ENCODE measurements at places on chromosomes 11 and 22.

DNA sequence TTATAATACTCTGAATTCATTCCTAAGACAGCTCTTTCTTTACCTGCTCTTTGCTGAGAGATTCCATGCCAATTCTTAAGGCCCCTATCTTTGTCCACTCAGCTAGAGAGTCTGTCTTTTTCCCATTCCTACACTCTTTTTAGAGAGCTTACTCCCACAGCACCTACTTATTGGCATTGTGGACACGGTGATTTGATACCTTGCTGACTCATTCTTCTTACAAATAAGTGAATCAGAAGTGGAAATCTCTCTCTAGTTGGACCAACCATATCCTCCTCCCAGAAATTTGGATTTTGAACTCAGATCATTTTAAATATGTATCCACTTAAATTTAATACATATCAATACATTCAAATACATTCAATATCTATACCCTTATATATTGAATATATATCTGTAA is 32.5 kb upstream of the OR6M1 start:
- no peak for DNase-seq

DNA sequence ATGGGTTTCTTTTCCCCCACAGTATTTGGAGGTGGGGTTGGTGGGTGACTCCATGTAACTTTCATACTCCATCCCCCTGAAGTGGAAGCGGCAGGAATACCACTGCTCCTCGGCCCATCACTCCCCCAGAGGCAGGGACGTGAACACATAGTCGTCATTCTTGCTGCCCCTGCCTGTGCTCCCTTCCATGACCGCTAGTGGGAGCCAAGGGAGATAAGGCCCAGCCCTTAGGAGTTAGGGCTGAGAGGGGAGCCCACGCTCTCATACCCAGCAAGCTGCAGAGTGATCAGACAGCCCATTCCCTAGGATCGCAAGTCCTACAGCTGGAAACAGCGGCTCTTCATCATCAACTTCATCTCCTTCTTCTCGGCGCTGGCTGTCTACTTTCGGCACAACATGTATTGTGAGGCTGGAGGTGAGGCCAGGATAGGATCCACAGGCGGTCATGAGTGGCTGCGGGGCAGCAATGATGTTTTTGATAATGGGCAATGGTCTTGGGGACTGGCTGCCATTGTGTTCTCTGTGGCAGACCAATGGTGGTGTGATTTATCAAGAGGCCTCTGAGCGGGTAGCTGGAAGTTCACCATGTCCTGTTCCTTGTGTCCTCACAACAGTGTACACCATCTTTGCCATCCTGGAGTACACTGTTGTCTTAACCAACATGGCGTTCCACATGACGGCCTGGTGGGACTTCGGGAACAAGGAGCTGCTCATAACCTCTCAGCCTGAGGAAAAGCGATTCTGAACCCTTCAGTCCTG is 15.9 kb downstream of the RHOG start:
- DNase-seq, result peak; percentile 87

DNA sequence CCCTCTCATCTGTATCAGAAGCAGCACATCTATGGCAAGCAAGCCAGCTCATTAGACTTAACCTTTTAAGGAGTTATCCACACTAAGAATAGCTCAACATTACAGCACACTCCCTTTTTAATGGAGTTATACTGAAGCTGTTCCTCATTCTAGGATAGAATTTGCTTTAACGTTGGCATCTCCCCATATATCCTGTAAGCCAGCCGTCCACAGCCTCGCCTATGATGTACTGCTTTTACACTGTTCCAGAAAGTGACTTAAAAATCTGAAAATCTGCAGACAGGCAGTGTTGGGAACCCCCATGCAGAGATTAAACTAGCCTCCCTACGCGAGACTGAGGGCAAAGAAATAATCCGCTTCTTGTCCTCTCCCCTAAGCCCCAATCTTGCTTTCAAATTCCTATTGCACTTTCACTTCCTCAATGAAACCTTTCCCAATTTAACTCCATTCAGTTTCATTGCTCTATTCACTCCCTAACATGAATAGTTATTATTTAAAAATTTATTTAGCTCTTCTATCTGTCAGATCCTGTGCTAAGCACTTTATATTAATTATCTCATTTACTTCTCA is 225.0 kb downstream of the BLID start:
- no peak for DNase-seq

DNA sequence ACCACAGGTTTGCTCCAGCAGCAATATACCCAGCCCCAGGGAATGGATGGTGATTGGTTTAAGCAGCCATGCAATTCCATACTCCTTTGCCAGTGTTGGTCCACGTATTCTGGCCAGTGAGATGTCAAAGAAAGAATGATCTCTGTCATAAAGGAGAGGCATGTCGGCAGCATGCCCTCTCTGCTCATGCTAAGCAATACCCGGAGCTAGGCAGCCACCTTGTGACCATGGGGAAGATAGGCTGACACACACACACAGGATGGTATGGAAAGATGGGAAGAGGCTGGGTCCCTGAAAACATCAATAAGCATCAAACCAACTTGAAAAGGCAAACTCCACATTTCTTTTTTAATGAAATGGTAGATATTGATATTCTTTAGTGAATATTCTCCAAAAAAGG is 5.1 kb downstream of the ABCC8 start:
- DNase-seq, result no peak

DNA sequence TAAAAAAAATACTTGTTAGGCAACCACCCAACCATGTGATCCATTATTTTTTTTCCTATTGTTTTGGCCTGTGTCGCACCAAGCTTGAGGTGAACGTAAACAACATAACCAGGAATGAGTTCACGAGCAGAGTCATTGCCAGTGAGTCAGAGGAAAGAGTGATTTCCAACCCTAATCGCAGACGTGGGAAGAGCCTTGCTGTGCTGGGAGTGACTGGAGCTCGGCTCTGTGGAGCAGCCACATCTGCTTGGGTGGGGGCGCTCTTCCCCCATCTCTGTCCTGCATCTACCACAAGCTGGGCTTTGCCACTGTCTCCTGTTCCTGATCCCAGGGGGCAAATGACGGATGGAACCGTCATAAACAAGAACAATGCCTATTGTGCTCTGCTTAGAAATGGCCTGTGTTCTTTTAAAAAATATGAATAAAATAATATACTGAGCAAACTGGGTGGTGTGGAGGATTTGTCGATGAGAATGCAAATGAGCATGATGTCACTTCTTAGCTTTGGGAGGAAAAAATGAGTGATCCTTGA is 210.0 kb downstream of the KIRREL3 start:
- no peak for DNase-seq

- no peak for DNase-seq
Observed at GRCh38 chr22:46000081-46001027, 23.4 kb upstream of the WNT7B start.

DNA sequence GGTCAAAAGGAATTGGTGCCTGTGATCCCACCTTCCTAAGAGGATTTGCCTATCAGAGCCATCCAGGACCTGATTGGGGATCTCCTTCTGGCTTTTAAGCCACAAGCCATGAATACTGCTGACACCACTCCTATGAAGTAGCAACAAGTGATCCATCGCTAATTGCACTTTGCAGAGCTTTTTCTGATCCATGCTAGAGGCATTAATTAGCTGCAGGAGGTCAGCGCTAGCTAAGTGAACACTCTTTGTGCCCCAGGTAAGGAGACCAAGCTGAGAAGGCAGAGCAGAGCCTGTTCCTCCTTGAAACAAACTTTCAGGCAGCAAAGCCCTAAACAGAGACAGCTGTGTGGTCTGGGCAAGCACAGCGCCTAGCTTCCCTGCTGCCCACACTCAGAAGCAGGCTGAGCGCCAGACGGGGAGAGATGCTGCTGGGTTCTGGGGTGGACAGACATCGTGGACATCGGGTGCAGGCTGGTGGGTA is 122.2 kb downstream of the ABTB2 start:
- DNase-seq, result no peak

GRCh38 chr11:8220261-8221045 is 43.2 kb downstream of the LMO1 start:
- no peak for DNase-seq

DNA sequence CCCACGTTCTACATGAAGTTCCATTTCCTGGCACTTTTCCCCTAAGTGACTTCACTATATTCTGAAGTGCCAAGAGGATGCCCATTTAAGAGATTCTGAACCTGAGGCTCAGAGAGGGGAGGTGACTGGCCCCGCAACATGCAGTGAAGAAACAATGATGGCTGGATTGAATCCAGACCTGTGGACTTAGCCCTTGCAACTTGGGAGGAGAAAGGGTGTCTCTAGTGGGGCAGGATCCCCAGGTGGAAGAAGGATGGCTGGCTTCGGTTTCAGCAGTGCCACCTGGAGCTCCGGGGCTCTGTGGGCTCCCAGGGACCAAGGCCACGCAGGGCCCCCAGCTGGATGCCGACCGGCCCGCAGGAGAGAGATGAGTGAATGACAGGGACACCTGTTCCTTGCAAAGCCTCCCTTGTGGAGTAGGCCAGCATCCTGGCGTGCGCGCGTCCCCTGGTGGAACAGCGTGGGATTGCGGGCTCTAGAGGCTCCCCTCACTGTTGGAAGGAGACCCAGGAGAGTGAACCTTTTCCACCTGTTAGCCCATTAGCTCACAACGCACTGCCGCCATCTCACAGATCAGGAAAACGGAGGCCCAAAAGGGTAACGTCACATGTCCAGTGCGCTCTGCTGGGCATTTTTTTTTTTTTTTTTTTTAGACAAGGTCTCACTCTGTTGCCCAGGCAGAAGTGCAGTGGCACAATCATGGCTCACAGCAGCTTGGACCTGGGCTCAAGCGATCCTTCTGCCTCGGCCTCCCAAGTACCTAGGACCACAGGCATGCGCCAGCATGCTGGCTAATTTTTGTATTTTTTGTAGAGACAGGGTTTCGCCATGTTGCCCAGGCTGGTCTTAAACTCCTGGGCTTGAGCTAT is 104.7 kb downstream of the KIAA1671 start:
- peak; percentile 88 for DNase-seq

GRCh38 chr11:93432247-93432646 is 101.7 kb downstream of the DEUP1 start:
- DNase-seq, result no peak

All from stimulated activated naive CD8-positive, alpha-beta T cell treated with anti-CD3 and anti-CD28 coated beads, Interleukin-15, Interleukin-2, amounts not matched to agents 100 U/mL and 50 U/mL, for 24 hours (primary cell).